ENCODE measurements at places on chromosomes 4 and X. TPM values are rescaled to one million over a fixed set of nuclear protein-coding genes. Genes with fewer than 3 reads are reported as not detected.

The GASK1B gene
- 89.8 TPM for total RNA-seq

- no peak for DNase-seq
Measured at GRCh38 chr4:127403471-127404084, 229.2 kb upstream of the INTU start.

DNA sequence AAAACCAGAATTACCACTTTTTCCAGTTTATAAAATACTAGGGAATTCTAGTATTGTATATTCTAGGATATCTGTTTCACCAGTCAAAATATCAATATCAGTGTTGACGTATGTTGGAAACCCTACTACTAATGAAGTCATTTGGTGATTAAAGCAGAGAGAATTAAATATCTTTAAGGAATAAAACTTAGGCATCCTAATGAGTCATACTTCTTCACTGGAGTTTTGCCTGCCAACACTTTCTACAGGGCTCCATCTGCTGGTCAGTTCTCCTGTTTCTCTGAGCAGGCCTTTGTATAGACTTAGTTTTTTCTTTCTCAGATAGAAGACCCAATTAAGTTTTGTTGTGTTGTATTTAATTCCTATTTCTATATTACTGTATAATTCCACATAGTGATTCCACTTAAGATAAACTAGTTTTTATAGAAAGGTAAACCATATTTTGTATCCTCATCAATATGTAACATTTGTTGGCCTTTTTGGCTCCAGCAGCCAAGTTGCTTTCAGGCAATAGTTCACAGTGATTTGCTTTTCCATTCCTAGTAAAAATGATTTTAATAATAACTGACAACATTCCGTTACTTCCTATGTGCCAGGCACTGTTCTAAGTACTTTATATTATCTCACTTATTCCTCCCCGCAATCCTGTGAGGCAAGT, 3.5 kb downstream of the AP1AR start:
- peak; percentile 85 for DNase-seq

DNA sequence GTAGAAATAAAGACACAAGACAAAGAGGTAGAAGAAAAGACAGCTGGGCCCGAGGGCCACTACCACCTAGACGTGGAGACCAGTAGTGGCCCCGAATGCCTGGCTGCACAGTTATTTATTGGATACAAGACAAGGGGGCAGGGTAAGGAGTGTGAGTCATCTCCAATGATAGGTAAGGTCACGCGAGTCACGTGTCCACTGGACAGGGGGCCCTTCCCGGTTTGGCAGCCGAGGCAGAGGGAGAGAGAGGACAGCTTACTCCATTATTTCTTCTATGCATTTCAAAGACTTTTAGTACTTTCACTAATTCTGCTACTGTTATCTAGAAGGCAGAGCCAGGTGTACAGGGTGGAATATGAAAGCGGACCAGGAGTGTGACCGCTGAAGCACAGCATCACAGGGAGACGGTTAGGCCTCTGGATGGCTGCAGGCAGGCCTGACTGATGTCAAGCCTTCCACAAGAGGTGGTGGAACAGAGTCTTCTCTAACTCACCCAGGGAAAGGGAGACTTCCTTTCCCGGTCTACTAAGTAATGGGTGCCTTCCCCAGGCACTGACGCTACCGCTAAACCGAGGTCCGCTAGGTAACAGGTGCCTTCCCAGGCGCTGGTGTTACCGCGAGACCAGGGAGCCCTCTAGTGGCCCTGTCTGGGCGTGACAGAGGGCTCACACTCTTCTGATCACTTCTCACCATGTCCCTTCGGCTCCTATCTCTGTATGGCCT, 44.9 kb downstream of the ZBTB49 start:
- DNase-seq, result peak; percentile 83

DNA sequence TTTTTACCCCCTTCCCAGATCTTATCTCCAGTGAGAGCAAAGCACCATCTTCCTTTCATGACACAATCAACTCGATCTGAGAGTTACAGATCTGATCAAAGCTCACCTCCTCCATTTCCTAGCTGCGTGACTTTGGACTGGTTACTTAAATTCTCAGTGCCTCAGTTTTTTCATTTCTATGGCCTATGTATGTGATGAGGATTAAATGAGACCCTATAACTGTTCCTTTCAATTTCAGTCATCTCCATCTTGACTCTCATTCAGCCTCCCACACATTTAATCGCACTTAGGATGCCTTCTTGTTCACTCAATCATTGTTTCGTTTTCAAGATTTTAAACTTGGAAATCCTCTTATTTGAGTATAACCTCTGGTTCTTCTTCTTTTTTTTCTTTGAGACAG, 20.1 kb upstream of the CXCR3 start:
- no peak for DNase-seq

DNA sequence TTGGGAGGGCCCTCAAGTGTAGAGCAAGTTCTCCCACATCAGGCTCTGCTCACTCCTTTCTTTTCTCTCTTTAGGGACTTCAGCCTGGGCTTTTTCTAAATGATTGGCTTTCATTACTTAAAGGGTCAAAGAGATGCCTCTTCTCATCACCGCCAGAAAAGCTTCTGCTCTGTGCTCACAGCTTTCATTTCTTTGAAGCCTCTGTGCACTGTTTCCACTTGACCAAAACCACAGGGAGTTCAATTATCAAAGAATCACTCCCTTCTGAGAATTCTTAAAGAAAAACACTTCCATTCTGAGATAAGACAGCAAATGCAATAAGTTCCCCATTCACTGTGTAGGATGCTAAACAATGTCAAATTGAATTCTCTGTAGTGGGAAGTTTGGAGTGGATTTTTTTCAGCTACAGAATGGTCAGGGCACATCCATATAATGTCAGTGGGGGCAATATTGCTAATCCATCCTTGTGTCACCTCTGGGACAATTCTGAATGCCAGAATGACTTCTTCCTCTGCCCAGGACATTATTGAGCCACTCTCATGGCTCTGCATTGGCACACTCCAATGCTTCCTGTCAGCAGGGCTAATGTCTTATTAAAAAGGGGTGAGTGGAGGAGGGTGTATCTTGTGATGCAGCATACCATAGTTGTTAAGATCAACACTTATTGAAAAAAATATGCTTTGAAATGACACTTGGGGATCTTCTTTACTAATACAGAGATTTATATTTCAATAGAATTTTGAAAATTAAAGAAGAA, 217.6 kb downstream of the SNCA start:
- DNase-seq, result no peak

The SH3RF1 gene
- total RNA-seq, result 13.9 TPM

The IGFBP7 gene
- total RNA-seq, result 73.4 TPM

DNA sequence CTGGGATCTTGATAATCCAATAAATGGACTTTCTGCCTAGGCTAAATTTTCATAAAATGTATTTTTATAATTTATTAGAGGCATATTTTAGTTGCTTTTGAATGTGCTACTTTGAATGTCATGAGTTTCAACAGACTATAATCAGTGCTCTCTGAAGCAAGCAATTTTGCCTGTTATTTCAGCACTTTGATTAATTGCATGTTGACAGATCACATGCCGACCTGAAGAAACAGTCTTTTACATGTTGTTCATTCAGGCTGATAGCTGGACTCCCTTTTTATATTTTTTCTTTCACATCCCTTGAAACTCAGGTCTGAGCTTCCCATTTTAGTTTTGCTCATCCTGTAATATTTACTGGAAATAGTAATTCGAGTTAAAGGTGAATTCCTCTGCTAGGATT, 341.0 kb downstream of the NAP1L3 start:
- no peak for DNase-seq

GRCh38 chrX:145673841-145674240, 143.8 kb upstream of the SLITRK2 start:
- no peak for DNase-seq

GRCh38 chr4:10296730-10297129, 160.5 kb downstream of the ZNF518B start:
- peak; percentile 21 for DNase-seq

The TCEAL7 gene
- 14.7 TPM for total RNA-seq

- no peak for DNase-seq
Measured at GRCh38 chr4:152143806-152144205, 383.0 kb upstream of the GATB start.

GRCh38 chr4:129645461-129645860, 549.5 kb downstream of the C4orf33 start:
- no peak for DNase-seq

DNA sequence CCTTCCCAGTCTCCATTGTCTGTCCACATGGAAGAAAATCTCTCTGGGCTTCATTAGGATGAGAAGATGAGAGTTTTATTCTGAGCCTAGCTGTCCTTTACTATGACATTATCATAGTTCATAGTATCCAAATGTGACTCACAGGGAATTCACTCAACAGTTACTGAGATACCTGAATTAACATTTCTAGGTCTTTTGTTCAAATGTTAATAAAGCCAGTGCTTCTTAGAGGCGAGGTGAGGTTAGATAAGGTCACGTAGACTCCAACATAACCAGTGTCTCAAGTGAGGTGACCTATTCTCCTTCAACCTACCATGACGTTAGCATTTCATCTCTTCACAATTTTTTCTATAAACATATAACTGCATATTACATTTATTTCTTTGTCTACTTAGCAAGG, 67.2 kb downstream of the PALLD start:
- no peak for DNase-seq

DNA sequence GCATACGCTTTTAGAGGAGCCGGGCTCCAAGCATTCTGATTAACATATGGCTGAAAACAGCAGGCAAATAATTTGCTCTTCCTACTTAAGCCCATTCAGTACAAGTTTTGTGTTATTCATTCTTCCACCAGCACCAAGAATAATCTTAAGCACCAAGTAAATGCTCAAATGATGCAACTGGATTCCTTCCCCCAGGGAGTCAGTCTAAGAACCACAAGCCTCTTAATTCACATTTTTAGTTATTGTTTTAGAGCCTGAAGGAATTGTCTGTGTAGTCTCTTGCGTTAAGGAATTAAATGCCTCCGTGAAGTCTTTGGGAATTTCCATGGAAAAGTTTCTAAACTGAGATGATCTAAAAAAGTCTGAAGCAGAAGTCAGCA, 61.5 kb upstream of the MAGEB2 start:
- no peak for DNase-seq

The FAM9B gene
- total RNA-seq, result not detected

GRCh38 chrX:134676436-134676835, 18.2 kb upstream of the PLAC1 start:
- DNase-seq, result peak; percentile 16

The FAM236B gene
- not detected for total RNA-seq

DNA sequence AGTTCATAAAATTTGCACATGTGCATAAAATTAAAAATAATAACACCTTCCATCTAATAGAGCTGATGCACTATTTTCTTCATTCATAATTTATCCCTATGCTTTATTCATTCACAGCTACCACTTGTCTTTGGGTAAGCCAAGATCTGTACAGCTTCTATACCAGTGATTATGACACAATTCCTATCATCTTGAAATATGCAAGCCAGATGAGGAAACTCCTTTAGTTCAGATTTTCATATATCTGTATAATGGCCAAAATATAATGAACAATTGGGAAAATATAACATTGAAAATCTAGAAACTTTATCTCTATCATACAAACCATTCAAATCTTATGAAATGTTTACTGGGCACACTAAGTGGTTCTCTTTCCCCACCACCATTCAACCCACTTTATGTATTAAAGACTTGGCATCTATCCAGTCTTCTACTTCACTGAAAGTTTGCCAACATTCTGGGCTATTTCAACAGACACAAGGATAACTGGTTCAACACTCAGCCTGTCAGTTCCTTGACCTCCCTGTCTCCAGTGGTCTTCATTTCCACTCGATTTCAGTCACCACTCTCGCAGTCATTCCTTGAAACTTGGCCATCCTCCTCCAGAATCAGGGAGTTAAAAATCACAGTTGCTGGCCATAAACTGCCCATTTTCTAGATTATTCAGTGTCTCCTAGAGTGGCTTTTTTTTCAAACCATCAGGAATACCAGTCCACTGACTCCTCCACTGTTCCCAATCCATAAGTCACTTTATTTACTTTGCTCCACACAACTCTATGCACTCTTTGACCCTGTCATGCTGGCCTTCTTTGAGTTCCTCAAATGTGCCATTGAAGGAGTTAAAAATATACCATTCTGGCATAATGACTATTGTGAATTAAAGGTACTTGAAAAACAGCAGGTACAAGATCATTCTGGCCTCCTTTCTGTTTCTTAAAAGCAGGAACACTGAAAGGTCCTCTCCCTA, 85.5 kb downstream of the CAMK2D start:
- peak; percentile 20 for DNase-seq

The RTL9 gene
- total RNA-seq, result 2.9 TPM

The SLC38A5 gene
- 17.8 TPM for total RNA-seq

The ARR3 gene
- total RNA-seq, result not detected

The ZNF518B gene
- 59.3 TPM for total RNA-seq

The PHF8 gene
- 19.6 TPM for total RNA-seq

DNA sequence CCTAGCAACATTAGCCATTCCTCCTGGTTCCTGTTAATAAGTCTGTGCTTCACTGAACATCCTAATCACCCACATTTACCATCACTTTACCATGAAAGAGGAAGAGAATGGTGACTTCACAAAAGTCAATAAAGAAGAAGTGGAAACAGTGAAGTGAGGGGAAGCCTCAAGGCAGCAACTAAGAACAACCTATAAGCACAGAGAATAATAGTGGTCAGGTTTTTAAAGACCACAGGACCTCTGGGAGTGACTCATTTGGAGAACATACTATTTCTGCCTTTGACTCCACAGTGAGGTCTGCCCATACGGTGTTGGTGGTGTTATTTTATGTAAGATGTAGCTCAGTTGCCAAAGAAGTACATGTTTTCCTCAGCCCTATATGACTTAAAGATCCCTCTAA, 86.0 kb upstream of the TET2 start:
- no peak for DNase-seq

GRCh38 chr4:44086753-44087152, 361.9 kb downstream of the KCTD8 start:
- DNase-seq, result no peak

The ADGRG2 gene
- total RNA-seq, result 4.5 TPM

DNA sequence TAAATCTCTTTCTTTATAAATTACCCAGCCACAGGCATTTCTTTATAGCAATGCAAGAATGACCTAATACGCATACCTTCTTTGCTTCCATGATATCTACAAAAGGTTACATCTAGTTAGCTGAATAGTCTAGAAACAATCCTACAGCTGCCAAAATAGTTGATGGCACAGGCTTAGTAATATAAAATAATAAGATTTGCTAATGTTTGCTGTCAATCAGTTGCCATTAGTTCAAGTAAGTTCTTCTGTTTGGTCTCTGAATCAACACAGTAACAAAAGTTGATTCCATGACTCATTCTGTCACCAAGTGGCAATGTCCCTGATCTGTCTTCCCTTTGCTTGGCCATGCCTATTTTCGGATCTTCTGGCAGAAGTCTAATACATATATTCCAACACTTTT, 470.2 kb downstream of the SPRY1 start:
- no peak for DNase-seq

GRCh38 chr4:73161527-73162185, 92.1 kb upstream of the COX18 start:
- no peak for DNase-seq

DNA sequence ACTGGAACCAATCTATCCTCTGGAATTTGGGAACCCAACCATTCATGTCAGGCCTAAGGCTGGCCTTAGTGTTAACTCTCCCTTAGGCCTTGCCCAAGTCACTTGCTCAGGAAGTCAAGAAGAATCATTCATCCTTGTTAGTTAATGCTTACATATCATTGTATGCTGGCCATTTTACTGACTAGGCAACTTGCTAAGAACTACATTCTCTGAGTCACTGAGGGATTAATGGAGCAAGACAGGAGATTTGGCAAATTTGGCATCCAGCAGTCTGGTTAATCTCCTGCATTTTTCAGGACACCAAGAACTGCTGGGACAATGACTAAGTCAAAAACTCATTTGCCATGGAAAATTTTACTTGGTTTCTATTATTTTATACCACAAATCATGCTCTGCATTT, 115.8 kb upstream of the DDIT4L start:
- no peak for DNase-seq
